Effector CD8-positive, alpha-beta T cell (primary cell): ENCODE measurements at places on chromosomes 2 and 18.

- no peak for DNase-seq
Observed at GRCh38 chr2:26430826-26431225, 29.1 kb downstream of the DRC1 start.

- DNase-seq = no peak
Observed at GRCh38 chr2:239199041-239199768, 201.6 kb downstream of the HDAC4 start.

GRCh38 chr2:45370369-45370768 lies 240.7 kb downstream of the SRBD1 start:
- DNase-seq = no peak

DNA sequence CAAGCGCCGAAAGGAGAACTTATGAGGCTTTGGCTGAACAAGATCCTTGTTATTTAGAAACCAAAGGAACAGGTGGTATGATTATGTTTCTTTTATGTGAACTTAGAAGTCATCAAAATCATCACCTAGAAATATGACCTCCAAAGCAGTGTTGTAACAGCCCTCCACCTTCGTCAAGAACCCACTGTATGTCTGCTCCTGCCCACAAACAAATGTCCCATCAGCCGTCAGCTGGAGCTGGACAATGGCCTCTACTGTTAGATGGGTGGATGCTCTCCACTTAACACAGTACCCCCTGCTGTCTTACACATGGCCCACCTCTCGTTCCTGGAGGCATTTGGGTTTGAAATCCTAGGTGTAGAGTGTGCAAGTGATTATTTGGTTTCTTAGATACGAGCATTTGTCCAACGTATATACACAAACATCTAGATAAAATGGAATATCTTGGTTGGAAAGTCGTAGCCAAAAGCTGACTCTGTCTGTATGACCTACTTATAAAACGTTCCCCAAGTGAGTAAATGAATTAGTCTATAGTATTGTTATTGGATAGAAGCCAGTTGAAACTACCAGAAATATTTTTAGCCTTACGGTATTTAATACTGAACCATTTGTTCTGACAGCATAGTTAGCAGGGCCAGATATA lies 113.0 kb downstream of the CRIM1 start:
- no peak for DNase-seq

GRCh38 chr2:29766191-29766590 lies 155.2 kb downstream of the ALK start:
- DNase-seq = no peak

DNA sequence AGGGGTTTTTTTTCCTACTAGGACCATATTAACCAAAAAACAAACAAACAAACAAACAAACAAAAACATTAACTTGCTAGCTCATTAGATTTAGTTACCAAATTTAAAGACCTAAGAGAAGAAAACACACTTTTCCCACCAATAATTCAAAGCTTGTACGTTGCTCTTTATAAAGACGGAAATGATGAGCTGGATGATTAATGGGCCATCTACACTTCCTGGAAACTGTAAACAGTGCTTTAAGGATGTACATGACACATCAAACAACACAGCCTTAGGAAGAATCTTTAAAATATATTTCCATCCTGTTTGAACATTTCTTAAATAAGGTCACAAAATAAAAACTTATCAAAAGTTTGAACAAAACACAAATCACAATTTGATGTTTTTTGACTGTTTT lies 982 bp downstream of the BMP10 start:
- no peak for DNase-seq
